ENCODE measurements at places on chromosomes 2 and 18.

DNA sequence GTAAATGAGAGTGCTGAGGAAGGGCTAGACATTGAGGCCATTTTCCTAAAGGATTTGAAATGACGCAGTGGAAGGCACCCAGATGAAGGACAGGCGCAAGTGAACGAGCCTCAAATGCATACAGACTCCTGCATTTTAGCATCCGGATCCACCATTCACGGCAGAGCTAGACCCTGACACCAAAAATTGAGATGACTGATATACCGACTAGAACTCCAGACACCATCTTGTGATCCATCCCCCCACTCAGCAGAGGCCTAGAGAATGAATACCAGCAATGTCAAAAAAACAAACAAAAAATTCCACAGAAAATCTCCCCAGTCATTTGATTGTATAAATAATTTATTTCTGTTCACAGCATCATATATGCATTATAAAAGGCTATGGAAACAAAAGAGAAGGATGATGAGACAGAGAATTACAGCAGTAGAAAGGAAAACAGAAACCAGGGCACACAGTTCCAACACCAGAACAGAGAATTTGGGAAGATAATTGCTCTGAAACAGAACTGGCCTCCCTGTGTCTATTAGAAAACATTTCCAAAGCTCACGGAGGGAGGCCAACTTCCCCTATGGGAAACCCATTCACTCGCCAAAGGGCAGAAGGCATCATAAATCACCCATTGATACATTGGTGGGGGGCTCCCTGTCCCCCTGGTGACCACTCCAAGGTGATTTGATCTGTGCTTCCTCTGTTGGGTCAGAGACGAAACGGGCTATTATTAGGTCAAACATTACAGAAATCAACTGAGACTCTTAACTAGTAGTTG lies 4.0 kb downstream of the ARL4C start:
- DNase-seq, result no peak

- no peak for DNase-seq
These were observed 142.9 kb upstream of the FIGN start for GRCh38 chr2:163878718-163879117.

GRCh38 chr18:35582899-35583558 lies 1.5 kb downstream of the GALNT1 start:
- DNase-seq, result no peak

GRCh38 chr2:100948942-100949811 lies 52.9 kb upstream of the RPL31 start:
- DNase-seq, result no peak

DNA sequence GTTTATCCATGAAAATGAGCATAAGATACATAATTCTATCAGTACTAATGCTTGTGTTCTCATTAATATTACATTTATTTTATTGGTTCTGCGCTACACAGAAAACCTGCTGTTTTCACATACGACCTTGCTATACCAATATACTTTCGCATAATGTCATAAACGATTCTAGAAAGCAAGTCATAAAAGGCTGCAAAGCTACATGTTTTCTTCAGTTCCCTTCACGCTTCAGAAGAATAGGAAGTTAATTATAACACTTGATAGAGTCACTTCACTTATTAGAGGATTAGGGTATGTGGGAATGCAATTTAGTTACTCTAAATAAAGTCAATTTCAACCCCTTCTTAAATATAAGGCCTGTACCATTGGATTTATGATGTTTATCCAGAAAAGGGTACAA lies 29.0 kb downstream of the PSME4 start:
- DNase-seq, result no peak

DNA sequence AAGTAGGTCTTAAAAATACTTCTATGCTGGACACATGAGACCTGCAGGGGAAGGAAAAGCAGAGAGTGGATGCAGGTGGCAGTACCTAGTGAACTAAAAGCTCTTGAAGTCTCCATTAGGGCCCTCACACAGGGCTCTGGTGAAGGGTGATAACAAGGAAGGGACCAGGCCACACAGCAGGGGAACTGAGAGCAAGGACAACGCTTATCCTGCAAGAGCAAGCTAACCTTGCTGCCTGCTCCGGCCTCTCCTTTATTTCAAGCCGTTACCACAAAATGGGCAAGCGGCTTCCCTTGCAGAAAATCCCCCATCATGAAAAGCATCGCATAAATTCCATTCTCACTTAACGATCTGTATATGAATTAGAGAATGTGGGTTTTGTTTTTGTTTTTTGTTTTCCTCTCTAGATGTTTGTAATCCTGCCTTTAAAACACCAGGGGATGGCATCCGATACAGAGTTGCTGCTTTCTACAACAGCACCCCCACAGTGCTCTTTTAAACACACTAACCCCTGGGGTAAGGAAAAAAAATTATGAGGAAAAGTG lies 64.5 kb downstream of the CACNB4 start:
- no peak for DNase-seq

- DNase-seq, result no peak
These were observed 67.7 kb downstream of the HPCAL1 start for GRCh38 chr2:10370390-10370789.

DNA sequence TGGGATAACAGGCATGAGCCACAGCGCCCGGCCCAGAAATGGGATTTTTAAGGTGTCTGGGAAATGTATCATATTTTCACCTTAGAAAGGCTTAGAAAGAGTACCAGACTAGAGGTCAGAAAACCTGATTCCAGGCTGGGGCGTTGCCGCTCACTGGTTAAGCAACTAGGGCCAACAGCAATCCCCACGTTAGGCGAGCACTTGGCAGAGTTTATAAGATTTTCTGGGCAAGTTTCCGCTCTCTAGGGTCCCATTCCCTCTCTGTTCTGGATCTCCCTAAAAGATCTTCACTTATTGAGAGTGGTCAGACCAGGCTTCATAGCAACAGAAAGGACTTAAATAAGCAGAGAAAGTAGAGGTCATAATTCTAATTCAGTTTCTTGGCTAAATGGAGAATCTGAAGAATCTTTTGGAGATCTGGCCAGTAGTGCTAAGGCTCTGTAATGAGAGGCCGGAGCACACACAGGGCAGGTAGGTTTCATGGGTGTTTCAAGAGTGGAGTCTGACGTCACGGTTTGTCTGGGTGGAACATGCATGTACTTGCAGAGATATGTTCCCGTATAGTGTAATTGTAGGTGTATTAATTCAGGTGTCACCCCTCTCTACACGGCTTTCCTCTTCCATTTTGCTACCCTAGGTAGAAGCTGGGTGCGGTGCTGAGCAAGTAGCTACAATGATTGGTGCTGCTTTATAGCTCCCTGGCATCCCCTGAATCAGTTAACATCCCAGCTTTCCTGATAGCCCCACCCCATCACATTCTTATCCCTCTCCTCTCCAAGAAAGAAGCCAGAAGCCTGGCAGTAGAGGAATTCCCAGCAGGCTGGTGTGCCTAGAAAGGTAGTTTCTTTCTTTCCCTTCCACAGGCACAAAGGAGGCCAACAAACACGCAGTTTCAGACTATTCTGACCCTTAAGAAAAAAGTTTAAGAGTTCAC lies 4.4 kb upstream of the SMAD7 start:
- DNase-seq, result no peak

DNA sequence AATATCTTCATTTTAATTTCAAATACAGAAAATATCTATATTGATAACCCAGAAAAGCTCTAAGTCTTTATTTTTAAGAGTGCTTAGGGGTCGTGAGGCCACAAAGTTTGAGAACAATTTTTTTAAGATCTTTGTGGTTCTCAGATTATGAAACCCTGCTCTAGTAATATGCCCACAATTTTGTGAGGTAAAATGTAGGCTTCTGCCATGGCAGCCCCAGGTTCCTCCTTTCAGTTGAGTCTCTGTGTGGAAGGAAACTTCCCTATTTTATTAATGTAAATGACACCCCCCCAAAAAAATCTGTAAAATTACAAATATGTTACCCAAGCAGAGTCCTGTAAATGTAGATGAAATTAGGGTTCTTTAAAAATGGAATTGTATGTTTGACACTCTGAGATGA lies 600.5 kb downstream of the SATB2 start:
- DNase-seq, result no peak

DNA sequence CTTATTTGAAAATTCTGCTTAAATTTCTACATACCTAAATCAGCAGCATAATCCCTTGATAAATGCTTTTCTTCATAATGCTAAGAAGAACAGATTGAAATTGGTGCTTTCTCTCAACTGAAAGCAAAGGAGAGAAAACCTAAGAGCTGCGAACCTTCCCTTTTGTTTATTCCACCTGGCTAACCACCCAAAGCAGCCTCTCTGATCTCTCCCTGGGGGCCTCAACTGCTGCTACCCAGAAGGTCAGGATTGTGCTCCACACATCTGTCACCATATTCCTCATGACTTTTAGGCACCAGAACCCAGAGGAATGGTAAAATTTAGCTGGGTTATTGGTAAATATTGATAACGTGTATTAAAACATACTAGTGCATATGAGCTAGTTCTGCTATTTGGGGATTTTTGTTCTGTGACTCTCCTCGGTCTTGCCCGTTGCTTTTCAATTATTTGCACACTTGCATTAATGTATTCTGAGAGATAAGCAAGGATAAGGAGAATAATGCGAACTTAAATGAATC lies 334.1 kb downstream of the RIT2 start:
- DNase-seq, result no peak

- DNase-seq, result no peak
These were observed 460.2 kb upstream of the UBE2E3 start for GRCh38 chr2:180520206-180520605.

DNA sequence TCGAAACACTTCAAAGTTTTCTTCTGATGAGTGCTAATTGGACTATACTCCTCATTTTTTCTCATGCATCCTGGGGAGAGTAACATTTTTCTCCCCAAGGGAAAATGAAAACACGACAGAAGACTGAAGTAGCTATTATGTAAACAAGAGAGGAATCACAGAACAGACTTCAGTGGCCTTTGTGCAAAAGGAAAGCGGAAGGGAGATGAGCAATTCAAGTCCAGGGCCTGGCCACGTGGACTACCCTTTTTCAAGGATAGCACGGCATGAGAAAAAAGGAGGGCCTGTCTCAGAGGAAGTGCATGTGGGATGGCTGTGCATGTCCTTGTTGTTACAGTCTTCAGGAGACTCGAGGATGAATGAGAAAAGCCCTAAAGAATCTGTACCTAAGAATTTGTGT lies 43.8 kb upstream of the KCNE4 start:
- DNase-seq, result no peak

DNA sequence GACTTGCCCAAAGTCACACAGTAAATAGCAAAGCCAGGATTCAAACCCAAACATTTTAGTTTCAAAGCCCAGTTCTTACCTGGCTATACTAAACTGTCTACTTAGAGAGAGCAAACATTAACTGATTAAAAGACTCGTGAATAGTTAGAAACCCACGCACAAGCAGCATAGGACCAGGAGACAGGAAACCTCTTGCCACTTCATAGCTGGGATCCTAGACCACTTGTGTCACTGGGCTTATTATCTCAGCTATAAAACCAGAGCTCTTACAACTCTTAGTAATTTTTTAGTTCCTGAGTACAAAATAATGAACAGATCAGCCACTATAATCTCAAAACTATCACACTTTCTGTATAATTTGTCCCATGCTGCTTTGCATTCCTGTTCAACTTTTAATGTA lies 2.4 kb upstream of the AAK1 start:
- DNase-seq, result no peak

DNA sequence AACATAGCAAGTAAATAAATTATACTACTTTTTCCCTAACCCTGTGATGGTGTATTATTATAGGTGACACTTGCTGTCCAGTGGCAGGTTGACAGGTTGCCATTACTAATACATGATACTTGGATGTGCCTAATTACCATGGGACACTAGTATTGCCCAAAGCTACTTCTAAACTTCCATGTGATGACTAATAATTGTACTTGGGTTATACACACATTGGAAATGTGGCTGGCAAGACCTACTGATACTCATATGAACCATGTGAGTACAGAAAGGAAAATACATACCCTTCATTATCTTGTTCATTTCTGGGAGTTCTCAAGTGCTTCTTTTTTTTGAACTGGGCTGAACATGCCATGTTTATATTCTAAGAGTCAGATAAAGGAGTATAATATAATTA lies 156.4 kb downstream of the IKZF2 start:
- DNase-seq, result no peak

DNA sequence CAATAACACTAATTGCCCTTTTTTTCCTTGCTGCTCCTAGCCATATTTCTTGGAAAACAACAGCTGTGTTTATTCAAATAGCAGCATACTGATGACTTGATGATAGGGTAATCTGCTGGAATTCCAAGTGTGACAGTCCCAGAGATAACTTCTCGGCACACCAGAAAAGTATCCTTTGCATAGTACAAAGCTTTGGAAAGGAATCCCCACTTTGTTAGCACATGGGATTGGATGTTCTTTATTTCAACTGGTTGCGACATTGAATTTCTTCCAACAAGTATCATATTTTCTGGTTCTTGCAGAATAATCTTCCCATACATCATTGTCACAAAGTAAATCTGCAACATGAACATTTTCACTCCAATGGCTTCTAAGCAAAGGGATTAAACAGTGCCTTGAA lies 445.8 kb upstream of the ACVR2A start:
- DNase-seq, result no peak

DNA sequence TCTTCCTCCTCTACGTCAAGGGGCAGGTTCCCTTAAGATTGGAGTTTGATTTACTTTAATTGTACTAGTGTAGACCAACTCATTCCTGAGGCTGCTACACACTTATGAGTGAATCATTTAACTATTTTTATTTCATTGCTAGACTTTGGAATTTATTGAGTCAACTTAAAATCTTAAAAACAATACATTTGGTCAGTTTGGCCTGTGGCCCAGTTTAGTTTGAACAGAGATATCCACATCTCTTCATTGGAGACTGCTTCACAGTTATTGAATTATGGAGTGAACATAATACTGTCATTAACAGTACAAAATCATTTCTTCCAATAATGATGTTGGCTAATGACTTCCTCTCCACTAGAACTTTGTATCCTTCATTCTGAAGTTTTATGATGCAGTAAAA lies 34.5 kb upstream of the STPG4 start:
- DNase-seq, result no peak

GRCh38 chr18:64983497-64984238 lies 767.1 kb upstream of the CDH7 start:
- no peak for DNase-seq

GRCh38 chr18:74977041-74977440 lies 231.9 kb downstream of the PTGR3 start:
- DNase-seq, result no peak

- no peak for DNase-seq
These were observed 1.1 kb downstream of the COBLL1 start for GRCh38 chr2:164840458-164840929.

DNA sequence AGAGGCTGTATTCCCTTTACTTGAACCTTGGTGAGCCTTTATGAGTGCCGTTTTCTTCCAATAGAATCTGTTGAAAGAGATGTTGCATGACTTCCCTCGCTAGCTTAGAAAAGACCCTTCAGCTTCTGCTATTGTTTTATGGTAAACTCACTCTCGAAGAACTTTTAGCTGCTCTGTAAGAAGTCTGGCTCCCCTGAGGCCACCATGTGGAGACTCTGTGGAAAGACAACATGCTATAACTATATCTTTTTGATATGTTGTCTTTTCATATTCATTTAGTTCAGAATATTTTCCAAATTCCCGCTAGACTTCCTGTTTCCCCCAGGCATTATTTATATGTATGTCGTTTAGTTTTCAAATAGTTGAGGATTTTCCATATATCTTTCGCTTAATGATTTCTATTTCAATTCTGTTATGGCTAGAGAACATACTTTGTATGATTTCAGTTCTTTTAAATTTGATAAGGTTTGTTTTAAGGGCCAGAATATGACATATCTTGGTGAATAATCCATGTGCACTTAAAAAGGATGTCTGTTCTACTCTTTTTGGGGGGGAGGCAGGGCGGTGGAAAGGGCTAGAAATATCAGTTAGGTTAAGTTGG lies 64.1 kb downstream of the PTPN4 start:
- no peak for DNase-seq

All from stimulated activated CD8-positive, alpha-beta memory T cell treated with anti-CD3 and anti-CD28 coated beads, Interleukin-7, amount 100 ng/mL, for 1 hour (primary cell).